Heart right ventricle (tissue), 16 donors: ENCODE measurements at places on chromosomes 2 and 18. TPM values are rescaled to one million over a fixed set of nuclear protein-coding genes. Genes with fewer than 3 reads are reported as not detected.

CIDEA gene
- 6.3 TPM for total RNA-seq

TUBA4B gene
- not detected for total RNA-seq

GRCh38 chr2:13480057-13480456 is 763.3 kb downstream of the TRIB2 start:
- H3K36me3 ChIP-seq, result no peaks in the 10 kb centered on the region
- no peaks in the 10 kb centered on the region for H3K4me1 ChIP-seq
- no peak for DNase-seq

SATB2 gene
- total RNA-seq, result 2.3 TPM

MC5R gene
- not detected for total RNA-seq

DNA sequence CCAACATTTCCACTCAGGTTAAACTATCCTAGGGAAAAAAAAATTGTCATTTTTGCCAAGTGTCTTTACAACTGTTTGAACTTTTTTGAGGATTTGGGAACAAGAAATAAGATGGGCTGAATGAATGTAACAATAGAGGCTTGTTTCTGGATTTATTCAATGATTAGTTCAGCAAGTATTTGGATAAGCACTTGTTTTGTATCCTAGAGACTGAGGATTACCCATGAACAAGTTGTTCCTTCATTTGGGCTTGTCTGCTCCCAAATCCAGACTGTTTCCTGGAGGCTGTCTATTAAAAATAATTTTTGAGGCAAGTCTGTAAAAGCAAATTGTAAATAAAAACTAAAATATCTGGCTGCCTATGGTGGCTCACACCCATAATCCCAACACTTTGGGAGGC is 62.0 kb upstream of the CSRNP3 start:
- no peaks in the 10 kb centered on the region for H3K4me1 ChIP-seq
- no peak overlapping the region for H3K4me3 ChIP-seq
- no peak overlapping the region for H3K27ac ChIP-seq
- peaks cover 9% of the 10 kb centered on the region for H3K27me3 ChIP-seq

GRCh38 chr2:188695953-188696352 is 278.2 kb upstream of the COL3A1 start:
- H3K4me3 ChIP-seq, result no peak overlapping the region
- no peaks in the 10 kb centered on the region for H3K27me3 ChIP-seq
- H3K4me1 ChIP-seq, result no peaks in the 10 kb centered on the region
- no peak for DNase-seq
- H3K27ac ChIP-seq, result no peak overlapping the region

TP53I3 gene
- total RNA-seq, result 12.8 TPM

- H3K27ac ChIP-seq, result no peak overlapping the region
- H3K36me3 ChIP-seq, result no peaks in the 10 kb centered on the region
- no peaks in the 10 kb centered on the region for H3K27me3 ChIP-seq
- no peak for DNase-seq
- no peaks in the 10 kb centered on the region for H3K4me1 ChIP-seq
Measured at GRCh38 chr2:128155970-128156369, 65.0 kb downstream of the UGGT1 start.

NT5C1B gene
- not detected for total RNA-seq

ZNF514 gene
- 10.0 TPM for total RNA-seq

- no peaks in the 10 kb centered on the region for H3K36me3 ChIP-seq
- H3K4me1 ChIP-seq, result no peaks in the 10 kb centered on the region
- no peak overlapping the region for H3K27ac ChIP-seq
- H3K27me3 ChIP-seq, result no peaks in the 10 kb centered on the region
Measured at GRCh38 chr18:63684718-63685117, 18.0 kb upstream of the SERPINB11 start.

SP9 gene
- total RNA-seq, result not detected

DNA sequence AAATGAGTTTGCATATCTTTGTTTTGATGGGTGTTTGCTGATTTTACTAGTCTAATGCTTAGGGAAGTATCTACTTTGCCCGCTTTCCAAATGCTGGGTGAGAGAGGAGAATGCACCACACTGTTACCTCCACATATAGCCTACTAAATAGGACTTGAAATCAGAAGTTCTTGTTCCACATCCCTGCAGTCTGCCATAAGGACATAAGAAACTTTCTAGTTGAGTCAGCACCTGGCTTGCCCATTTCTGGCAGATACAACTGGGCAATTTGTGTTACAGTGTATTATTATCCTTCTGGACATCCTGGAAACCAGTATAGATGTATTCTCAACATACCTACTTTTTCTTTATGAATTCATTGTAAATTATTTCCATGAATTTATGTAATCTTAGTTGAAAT is 29.5 kb downstream of the ANXA4 start:
- DNase-seq, result no peak
- peaks cover 9% of the 10 kb centered on the region for H3K4me1 ChIP-seq
- no peak overlapping the region for H3K27ac ChIP-seq

DNA sequence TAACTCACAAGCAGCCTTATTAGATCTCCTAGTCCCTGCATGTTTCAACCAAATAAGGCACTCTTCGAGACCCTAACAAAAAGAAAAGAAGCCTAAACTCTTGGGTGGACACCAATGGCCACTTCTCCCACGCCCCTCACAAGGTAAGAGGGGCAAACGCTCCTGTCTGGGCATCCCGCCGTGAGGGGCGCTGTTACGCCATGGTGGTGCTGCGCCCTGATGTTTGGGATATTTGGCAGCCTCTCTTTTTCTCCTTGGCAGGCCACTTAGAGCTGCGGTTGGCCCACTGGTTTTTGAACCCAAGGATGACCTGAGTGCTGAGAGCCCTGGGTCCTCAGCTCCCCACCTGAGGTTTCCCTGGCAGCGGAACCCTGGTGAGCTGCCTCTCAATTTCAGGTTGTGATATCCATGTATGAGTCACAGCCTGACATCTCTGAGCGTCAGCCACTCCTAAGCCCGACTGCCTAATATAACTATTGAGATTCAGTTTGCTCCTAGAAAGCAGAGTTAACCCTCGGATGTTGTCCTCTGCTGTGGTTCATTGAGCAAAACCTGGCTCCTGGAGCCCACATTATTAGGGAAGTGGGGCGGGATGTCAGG is 103.3 kb downstream of the COL6A3 start:
- no peaks in the 10 kb centered on the region for H3K36me3 ChIP-seq
- no peak overlapping the region for H3K4me3 ChIP-seq
- DNase-seq, result no peak
- no peaks in the 10 kb centered on the region for H3K27me3 ChIP-seq
- peaks cover 33% of the 10 kb centered on the region for H3K4me1 ChIP-seq

FRZB gene
- 1.8 TPM for total RNA-seq

NR4A2 gene
- total RNA-seq, result 1.2 TPM

LOXL3 gene
- total RNA-seq, result 2.2 TPM

DNA sequence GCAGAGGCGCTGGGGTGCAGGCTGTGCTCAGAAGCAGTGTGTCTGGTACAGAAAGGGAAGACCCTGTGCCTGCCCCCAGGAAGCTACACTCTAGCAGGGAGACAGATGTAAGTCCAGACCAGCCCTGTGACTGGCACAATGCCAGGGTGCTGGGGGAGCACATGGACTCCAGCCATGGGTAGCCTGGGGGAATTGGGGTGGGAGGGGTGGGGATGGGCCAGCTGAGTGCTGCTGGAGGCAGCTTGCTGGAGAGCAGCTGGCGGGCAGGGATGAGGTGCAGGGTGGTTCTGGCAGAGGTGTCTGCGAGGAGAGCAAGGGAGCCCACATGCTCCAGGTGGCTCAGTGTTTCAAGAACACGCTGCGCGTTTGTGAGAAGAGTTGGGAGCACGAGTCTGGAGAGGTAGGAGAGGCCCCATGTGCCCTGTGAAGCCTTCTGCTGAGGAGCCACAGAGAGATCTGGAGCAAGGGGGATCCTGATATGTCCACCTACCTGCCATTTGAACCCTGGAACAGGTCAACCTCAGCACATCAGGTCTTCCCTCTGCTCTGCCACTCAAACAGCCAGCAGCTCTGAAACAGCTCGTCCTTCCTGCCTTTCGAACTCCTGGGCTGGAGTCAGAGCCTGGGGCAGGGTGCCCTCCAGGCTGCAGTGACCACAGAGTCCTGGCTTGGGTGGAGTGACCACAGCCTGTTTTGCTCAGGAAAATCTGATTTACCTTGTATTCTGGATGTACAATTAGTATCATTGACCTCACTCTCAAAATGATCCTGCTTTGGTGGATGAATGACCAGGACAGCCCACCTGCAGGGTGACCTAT is 15.1 kb downstream of the ALLC start:
- H3K36me3 ChIP-seq, result no peaks in the 10 kb centered on the region
- DNase-seq, result no peak
- H3K27me3 ChIP-seq, result peaks cover 12% of the 10 kb centered on the region
- H3K4me1 ChIP-seq, result no peaks in the 10 kb centered on the region
- no peak overlapping the region for H3K4me3 ChIP-seq
- H3K27ac ChIP-seq, result no peak overlapping the region

DNA sequence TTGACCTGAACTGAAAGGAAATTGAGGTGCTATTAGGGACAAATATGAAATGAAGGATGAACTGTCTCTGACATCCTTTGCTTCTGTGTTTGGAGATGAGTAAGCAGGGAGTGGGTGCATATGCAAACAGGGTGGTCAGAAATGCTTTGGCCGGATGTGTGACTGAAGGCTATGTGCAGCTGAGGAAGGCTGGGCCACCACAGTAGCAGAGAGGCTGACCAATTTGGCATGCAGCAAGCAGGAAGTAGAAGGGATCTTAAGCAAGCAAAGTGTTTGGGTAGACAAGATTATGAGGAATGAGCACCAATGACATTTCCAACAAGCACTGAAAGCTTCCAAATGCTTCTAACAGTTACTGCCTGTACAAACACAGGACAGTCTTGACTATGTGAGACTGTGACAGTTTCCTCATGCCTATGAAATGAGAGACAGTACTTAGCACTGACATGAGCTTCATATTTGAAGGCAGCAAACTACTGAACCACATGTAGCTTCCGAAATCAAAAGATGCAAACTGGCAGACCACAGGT is 3.3 kb upstream of the ACTR3 start:
- H3K36me3 ChIP-seq, result no peaks in the 10 kb centered on the region
- peak; percentile 49 for DNase-seq
- H3K4me3 ChIP-seq, result no peak overlapping the region
- H3K4me1 ChIP-seq, result peaks cover 14% of the 10 kb centered on the region
- H3K27ac ChIP-seq, result no peak overlapping the region

ABCG5 gene
- total RNA-seq, result not detected

UBE2E3 gene
- total RNA-seq, result 52.6 TPM

GRCh38 chr2:63679252-63679855 is 90.6 kb downstream of the MDH1 start:
- H3K4me3 ChIP-seq, result no peak overlapping the region
- DNase-seq, result no peak
- H3K36me3 ChIP-seq, result no peaks in the 10 kb centered on the region
- no peaks in the 10 kb centered on the region for H3K27me3 ChIP-seq

CFAP53 gene
- not detected for total RNA-seq

MXD1 gene
- total RNA-seq, result 4.5 TPM

HADHB gene
- total RNA-seq, result 875 TPM

DSG1 gene
- 0.32 TPM for total RNA-seq

GRCh38 chr2:206079699-206080465 is 6.1 kb downstream of the INO80D start:
- H3K4me3 ChIP-seq, result no peak overlapping the region
- H3K27me3 ChIP-seq, result no peaks in the 10 kb centered on the region
- H3K4me1 ChIP-seq, result no peaks in the 10 kb centered on the region
- H3K36me3 ChIP-seq, result no peaks in the 10 kb centered on the region

DNA sequence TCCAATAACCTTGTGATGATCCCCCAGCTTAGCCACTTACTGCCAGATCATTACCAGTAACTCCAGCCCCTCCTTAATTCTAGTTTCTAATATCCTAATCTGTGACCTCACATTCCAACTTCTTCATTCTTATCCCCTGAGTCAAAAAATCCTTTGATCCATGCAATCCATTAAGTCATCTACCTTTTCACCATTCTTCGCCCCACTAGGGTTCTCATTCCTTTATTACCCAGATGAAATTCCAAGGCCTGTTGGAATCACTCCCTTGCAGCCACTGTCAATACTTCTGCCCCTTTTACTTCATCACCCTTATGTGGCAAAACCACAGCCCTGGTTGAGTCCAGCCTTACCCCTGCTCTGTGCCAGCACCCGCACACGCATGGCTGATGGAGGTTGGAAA is 20.3 kb upstream of the IL36G start:
- no peak for DNase-seq
- peaks cover 10% of the 10 kb centered on the region for H3K27me3 ChIP-seq
- no peaks in the 10 kb centered on the region for H3K36me3 ChIP-seq
- no peak overlapping the region for H3K4me3 ChIP-seq
- H3K27ac ChIP-seq, result no peak overlapping the region
- H3K4me1 ChIP-seq, result no peaks in the 10 kb centered on the region

WDR43 gene
- total RNA-seq, result 22.3 TPM

- no peak overlapping the region for H3K4me3 ChIP-seq
- no peak overlapping the region for H3K27ac ChIP-seq
- no peak for DNase-seq
- H3K36me3 ChIP-seq, result no peaks in the 10 kb centered on the region
Measured at GRCh38 chr2:234887195-234887594, 64.6 kb upstream of the SH3BP4 start.

D2HGDH gene
- 22.1 TPM for total RNA-seq

- H3K4me1 ChIP-seq, result no peaks in the 10 kb centered on the region
- H3K27me3 ChIP-seq, result no peaks in the 10 kb centered on the region
- DNase-seq, result peak; percentile 63
- peak overlapping the region; percentile 80 for H3K27ac ChIP-seq
Measured at GRCh38 chr2:231318436-231318835, 77.1 kb upstream of the B3GNT7 start.

RGPD3 gene
- 0.20 TPM for total RNA-seq

DNA sequence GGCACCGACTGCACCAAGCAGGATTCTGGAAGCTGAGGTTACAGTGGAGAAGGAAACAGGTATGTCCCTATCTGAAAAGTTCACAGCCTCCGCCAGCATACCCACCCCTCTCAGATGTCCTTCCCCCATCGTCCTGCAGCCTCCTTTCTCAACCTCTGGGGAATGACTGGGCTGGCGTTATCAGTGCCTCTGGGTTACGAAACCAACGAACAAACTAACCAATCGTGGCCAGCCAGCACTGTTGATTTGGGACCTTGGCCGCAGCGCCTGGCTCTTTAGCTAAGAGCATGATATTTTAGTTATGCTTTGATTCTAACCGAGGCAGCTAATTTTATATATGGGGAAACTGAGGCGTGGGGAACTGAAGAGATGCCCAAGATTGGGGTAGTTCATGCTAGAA is 233.0 kb downstream of the TFCP2L1 start:
- H3K27ac ChIP-seq, result no peak overlapping the region
- no peak overlapping the region for H3K4me3 ChIP-seq
- no peaks in the 10 kb centered on the region for H3K27me3 ChIP-seq
- no peaks in the 10 kb centered on the region for H3K36me3 ChIP-seq
- DNase-seq, result no peak

ASPRV1 gene
- 1.3 TPM for total RNA-seq

- DNase-seq, result no peak
- H3K27ac ChIP-seq, result peak overlapping the region; percentile 49
- no peaks in the 10 kb centered on the region for H3K27me3 ChIP-seq
- H3K4me3 ChIP-seq, result no peak overlapping the region
- H3K36me3 ChIP-seq, result no peaks in the 10 kb centered on the region
- peaks cover 9% of the 10 kb centered on the region for H3K4me1 ChIP-seq
Measured at GRCh38 chr2:97742381-97742847, 29.0 kb downstream of the ZAP70 start.

MYO3B gene
- not detected for total RNA-seq

- no peak for DNase-seq
- no peaks in the 10 kb centered on the region for H3K4me1 ChIP-seq
- H3K27ac ChIP-seq, result no peak overlapping the region
- no peak overlapping the region for H3K4me3 ChIP-seq
Measured at GRCh38 chr18:5955861-5956260, 60.5 kb upstream of the TMEM200C start.
